ENCODE measurements at places on chromosomes 5 and 9. TPM values are rescaled to one million over a fixed set of nuclear protein-coding genes. Genes with fewer than 3 reads are reported as not detected.

Gene SLC36A3
- polyA plus RNA-seq, result not detected

Gene FBP1
- not detected for polyA plus RNA-seq

Gene SPATA9
- polyA plus RNA-seq, result not detected

Gene KIAA0825
- polyA plus RNA-seq, result 0.75 TPM

Gene HTR1A
- not detected for polyA plus RNA-seq

Gene FUT7
- polyA plus RNA-seq, result not detected

Gene CD72
- 0.55 TPM for polyA plus RNA-seq

Gene OTP
- 0.03 TPM for polyA plus RNA-seq

Gene PPP2R2B
- polyA plus RNA-seq, result not detected

Gene RNF44
- 30.4 TPM for polyA plus RNA-seq

Gene FOXI1
- not detected for polyA plus RNA-seq

Gene GABRA6
- polyA plus RNA-seq, result not detected

Gene C1QTNF3
- 0.26 TPM for polyA plus RNA-seq

Gene ADAMTS16
- polyA plus RNA-seq, result 0.71 TPM

Gene GLRA1
- not detected for polyA plus RNA-seq

Gene CD180
- polyA plus RNA-seq, result 0.01 TPM

Gene DIRAS2
- polyA plus RNA-seq, result 0.09 TPM

Gene OR1B1
- polyA plus RNA-seq, result not detected

Gene MUSK
- polyA plus RNA-seq, result not detected

Gene CHSY3
- polyA plus RNA-seq, result 0.04 TPM

Gene ADRB2
- 0.50 TPM for polyA plus RNA-seq

Gene FAM151B
- 2.3 TPM for polyA plus RNA-seq

Gene DRD1
- polyA plus RNA-seq, result 0.90 TPM

Gene OBP2B
- polyA plus RNA-seq, result not detected

Gene CCDC180
- 2.2 TPM for polyA plus RNA-seq

Gene SV2C
- not detected for polyA plus RNA-seq

Gene BTNL3
- not detected for polyA plus RNA-seq

Gene IRX4
- polyA plus RNA-seq, result 0.05 TPM

Gene PHYHD1
- polyA plus RNA-seq, result not detected

Gene NR4A3
- 1.4 TPM for polyA plus RNA-seq

Gene ISL1
- not detected for polyA plus RNA-seq

Gene CORO2A
- 0.42 TPM for polyA plus RNA-seq

Gene MTMR12
- polyA plus RNA-seq, result 13.8 TPM

Gene CLIC3
- 6.4 TPM for polyA plus RNA-seq

Gene HAPLN1
- polyA plus RNA-seq, result not detected

Gene ZFR
- 72.1 TPM for polyA plus RNA-seq

Gene ST6GALNAC6
- polyA plus RNA-seq, result 15.8 TPM

Gene ATOX1
- polyA plus RNA-seq, result 218 TPM

Gene ATOSB
- polyA plus RNA-seq, result 10.8 TPM

Gene SURF4
- 159 TPM for polyA plus RNA-seq

Gene FCHSD1
- 10.1 TPM for polyA plus RNA-seq

Gene CXCL14
- polyA plus RNA-seq, result 0.15 TPM

Data from A549 (cell line).